ENCODE measurements at places on chromosomes 3 and 15.

DNA sequence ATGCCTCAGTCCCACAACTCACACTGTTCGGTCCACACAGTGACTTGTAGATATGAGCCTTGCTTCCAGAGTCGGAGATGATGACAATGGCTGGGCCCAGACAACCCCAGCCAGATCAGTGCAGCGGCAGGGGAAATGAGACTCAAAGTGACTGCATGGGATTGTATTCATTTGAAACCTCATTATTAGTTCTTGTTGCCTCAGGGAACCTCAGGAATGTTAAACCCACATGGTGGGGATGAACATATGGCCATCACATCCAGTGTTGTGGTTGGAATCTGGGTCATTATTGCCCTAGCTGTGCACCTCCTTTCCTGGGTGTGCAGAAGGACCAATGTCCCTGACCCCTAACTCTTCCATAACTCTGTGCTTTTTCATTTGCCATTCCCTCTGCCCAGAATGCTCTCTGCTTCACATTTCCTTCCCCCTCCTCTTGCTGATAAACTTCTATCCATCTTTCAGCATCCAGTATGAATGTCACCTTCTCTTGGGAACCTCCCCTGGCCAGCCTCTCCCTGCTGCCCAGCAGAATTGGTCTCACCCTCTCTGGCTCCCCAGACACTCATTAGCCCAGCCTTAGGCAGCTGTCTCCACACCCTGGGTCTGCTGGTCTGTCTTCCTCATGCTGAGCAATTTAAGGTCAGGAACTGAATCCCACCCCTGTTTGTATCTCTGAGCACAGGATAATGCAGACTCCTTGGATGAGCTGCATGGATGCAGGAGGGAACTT, 67.0 kb upstream of the TNFAIP8L3 start:
- DNase-seq = no peak

DNA sequence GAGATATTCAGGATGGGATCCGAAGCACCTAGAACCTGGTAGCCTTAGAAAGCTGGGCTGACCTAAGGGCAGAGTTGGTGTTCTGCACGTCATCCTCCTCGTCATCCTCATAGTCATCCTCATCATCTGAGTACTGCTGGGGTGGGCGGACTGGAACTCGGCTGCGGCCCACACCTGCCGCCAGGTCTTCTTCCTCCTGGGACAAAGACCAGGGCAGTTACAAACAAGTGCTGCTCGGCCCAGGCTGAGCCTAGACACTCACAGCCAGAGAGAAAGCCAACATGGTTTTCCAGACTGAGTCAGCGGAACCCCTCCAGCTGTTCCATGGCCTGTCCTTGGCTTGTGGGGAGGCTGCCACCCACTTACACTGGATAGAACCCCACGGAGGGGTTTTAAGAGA, 40.5 kb downstream of the SEMA3G start:
- no peak for DNase-seq

GRCh38 chr3:50359760-50360110, 414 bp upstream of the TMEM115 start:
- DNase-seq = no peak

GRCh38 chr3:119293871-119294695, at the start of gene ARHGAP31:
Gene ARHGAP31 (plus strand): TSS chr3:119294383. CDS start chr3:119294905, 522 bp downstream.
- peak; percentile 92 for DNase-seq

- DNase-seq = no peak
Observed at GRCh38 chr3:131690800-131691199, 188.0 kb upstream of the MRPL3 start.

GRCh38 chr3:102926618-102927017, 491.8 kb downstream of the ZPLD1 start:
- DNase-seq = no peak

DNA sequence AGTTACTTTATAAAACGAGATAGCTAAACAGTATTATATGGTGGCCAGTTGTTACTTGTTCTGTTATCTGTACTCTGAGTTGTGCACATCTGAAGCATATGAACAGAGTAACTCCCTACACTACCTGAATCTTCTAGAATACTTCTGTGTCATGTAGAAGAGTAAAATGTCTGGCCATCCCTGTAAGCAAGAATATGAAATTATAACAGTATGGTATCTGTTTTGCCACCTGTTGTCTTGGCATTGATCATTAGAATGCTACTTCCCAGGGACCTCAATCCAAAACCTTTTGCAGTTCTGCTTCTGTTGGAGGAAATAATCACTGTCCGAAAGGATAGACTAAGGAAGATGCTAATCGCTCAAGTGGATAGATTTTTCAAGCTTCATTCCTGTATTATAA, 1.9 kb downstream of the TEX9 start:
- no peak for DNase-seq

GRCh38 chr15:95880630-95881029, 449.9 kb upstream of the NR2F2 start:
- no peak for DNase-seq

DNA sequence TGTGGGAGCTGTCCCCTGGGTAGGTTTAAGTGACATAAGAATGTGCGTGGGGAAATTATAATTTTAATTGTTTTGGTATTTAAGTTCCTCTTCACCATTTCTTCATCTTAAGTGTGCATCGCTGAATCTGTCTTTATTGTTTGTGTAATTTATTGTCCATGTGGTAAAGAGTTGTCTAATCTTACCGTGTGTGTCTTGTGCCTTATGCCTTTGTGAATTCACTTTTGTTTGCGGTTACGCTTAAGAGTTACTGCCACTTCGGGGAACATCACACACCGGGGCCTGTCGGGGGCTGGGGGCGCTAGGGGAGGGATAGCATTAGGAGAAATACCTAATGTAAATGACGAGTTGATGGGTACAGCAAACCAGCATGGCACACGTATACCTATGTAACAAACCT, 767 bp downstream of the WDR48 start:
- peak; percentile 21 for DNase-seq

GRCh38 chr3:184031187-184031792, at the start of gene HTR3D:
Gene HTR3D (plus strand): TSS chr3:184031742. CDS start chr3:184031742, 0 bp downstream.
- DNase-seq = no peak

- DNase-seq = no peak
Observed at GRCh38 chr3:68483601-68484000, 448.7 kb downstream of the TAFA4 start.

GRCh38 chr3:59609657-59610348, 560.0 kb upstream of the CFAP20DC start:
- DNase-seq = no peak

DNA sequence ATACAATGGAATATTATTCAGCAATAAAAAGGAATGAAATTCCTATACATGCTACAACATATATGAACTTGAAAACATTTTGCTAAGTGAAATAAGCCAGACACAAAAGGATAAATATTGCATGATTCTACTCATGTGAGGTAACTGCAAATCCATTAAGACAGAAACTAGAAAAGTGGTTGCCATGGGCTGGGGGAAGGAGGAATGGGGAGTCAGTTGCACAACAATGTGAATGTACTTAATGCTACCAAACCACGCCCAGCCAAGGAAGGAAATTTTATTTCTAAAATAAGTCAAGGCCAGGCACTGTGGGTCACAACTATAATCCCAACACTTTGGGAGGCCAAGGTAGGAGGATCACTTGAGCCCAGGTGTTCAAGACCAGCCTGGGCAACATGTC, 9.8 kb upstream of the GMPPB start:
- no peak for DNase-seq

- DNase-seq = no peak
Observed at GRCh38 chr3:30453360-30454039, 152.9 kb upstream of the TGFBR2 start.

- no peak for DNase-seq
Observed at GRCh38 chr3:144549166-144549565, 577.5 kb downstream of the DIPK2A start.

DNA sequence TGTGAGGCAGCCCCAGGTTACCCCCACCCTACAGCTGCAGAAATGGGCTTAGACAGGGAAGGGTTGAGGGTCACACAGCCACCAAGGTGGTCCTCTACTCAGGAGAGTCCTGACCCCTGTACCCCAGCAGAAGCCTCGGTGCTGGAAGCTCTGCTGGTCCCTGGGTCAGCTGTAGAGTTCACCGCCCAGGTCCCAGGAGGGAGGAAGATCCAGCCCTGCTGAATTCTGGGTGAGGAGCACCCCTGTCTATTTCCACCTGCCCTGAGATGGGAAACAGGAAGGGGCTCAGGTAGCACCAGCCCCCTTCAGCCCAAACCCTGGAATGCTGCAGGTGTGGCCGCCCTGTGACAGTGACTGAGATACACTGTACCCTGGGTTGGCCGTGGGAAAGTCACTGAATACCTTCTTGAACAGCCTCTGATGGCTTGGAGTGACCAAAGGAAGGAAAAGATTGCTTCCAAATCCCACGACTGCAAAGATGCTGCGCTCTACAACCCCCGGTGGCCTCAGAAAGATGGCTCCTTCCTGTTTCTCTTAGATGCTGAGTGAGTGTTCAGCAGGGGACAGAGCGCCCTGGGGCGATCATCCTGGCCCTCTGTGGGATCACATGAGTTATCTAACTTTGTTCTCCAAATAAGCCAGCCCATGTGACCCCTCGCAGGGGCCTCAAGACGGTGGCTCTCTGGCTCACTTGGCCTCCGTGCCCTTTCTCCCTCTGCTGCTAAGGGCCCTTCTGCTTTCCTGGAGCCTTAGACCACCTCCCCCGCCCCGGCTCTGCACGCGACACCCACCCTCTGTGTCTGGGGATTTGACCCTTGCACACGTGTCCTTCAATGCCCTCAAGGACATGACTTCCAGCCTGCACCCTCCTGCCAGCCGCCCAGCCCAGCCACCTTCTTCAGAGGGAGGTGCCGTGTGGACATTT, 141.9 kb downstream of the NSMCE3 start:
- DNase-seq = no peak

GRCh38 chr3:23706111-23706510, 99.6 kb upstream of the UBE2E1 start:
- DNase-seq = no peak

DNA sequence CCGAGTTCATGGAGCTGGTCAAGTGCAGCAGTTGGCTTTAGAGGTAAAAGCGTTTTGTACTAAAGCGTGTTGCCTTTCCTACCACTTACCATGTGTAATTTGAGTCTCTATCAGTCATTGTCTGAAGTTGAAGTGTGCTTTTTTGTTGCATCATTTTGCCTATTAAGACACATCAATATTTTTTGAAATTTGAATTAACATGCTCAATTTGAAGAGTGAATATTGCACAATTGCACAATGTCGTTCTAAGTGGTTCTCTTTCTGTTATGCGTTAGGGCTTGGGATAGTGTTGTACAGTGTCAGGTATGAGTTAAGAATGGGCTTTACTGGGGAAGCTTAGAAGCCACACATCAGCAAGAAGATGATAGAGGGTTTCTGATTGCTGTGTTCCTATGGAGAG, 84.0 kb upstream of the ACKR4 start:
- no peak for DNase-seq

GRCh38 chr3:97975466-97975865, 3.2 kb upstream of the RIOX2 start:
- no peak for DNase-seq

- DNase-seq = no peak
Observed at GRCh38 chr3:95172164-95172943, 1109.5 kb downstream of the NSUN3 start.

DNA sequence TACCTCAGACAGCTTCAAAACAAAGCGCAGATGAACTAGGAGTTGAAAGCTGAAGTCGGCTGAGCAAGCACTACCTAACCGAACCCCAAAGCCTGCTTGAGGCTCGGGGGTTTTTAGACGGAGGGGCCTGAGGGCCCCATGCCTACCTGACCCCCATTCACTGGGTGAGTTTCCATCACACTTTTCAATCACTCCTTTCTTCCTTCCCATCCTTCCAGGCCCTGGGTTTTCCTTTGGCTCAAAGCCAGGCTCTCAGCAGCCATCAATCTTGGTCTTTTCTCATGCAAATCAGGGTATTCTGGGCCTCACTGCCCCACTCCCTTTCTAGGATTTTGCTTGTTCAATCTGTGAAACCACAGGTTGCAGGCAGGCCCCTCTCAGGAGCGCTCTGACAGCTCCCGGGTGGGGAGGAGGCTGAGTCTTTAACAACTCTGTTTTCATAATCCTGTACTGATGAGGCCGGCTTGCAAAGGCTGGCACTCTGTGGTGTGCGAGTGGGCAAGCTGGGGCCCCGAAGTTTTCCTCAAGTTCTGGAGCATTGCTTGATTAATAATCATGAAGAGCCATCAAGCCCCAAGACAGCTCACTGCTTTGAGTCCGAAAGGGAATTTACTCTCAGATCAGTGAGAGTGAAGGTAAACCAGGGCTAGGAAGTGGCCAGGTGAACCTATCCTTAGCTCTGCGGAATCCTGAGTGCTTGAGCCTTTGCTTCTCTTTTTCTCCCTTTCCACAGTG, 97.6 kb downstream of the FRMD4B start:
- no peak for DNase-seq

GRCh38 chr3:71905426-71905825, 120.5 kb upstream of the PROK2 start:
- peak; percentile 2 for DNase-seq

DNA sequence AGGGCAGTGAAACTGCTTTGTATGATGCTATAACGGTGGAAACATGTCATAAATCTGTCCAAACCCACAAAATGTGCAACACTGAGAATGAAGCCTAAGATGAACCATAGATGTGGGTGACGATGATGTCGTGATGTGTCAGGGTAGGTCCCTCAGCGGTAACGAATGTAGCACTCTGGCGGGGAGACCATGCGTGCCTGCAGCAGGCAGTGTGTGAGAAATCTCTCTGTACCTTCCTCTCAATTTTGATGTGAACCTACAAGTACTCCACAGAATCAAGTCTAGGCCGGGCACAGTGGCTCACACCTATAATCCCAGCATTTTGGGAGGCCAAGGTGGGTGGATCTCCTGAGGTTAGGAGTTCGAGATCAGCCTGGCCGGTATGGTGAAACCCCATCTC, 268.2 kb upstream of the LYSMD4 start:
- no peak for DNase-seq

GRCh38 chr3:73848173-73848906, 223.6 kb upstream of the PDZRN3 start:
- no peak for DNase-seq

DNA sequence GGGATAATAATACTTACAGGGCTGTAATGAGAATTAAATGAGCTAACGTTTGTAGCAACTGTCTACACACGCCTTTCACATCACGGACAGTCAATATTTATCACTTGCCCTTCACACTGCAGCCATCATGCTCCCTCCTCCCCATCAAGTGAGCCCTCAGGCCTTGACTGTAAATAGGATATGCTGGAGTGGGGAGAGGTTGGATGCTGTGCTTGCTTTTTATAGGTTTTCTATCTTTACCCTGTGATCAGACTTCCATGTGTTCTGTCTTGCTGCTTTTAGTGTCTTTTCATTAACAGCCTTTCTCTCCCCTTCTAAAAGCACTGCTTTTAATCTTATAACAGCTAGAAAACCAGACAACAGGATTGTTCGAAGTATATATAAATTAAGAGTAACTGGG, 12.8 kb upstream of the MAGEF1 start:
- DNase-seq = no peak

GRCh38 chr15:85419161-85419560, 38.8 kb downstream of the AKAP13 start:
- no peak for DNase-seq

- DNase-seq = no peak
Observed at GRCh38 chr3:109023167-109023566, 69.5 kb upstream of the GUCA1C start.

- no peak for DNase-seq
Observed at GRCh38 chr3:143977341-143978262, 6.0 kb downstream of the DIPK2A start.
